ENCODE measurements at places on chromosomes 2 and 18.

DNA sequence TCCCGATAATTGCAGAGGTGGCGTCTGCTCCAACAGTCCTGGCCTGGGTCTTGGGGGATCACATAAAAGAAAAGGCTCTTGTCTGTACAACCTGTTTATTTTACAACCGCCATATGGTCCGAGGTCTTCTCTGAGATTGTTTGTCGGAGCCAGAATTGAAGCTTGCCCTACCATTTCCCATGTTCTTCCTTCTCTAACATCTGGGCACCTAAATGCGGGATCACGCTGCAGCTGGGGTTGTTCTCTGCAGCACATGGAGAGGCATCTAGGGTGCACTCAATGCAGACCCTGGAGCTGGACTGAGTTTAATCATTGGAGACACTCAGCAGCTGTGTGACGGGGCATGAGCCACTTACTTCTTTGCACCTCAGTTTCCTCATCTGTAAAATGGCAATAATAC is 107.7 kb downstream of the ACKR3 start:
- peak; percentile 16 for DNase-seq

GRCh38 chr2:134232868-134233727 is 20.8 kb upstream of the MGAT5 start:
- no peak for DNase-seq

- no peak for DNase-seq
These were observed 92.9 kb downstream of the DTNA start for GRCh38 chr18:34802959-34803358.

GRCh38 chr2:74740741-74741431 is 86.8 kb downstream of the SEMA4F start:
- DNase-seq = no peak

DNA sequence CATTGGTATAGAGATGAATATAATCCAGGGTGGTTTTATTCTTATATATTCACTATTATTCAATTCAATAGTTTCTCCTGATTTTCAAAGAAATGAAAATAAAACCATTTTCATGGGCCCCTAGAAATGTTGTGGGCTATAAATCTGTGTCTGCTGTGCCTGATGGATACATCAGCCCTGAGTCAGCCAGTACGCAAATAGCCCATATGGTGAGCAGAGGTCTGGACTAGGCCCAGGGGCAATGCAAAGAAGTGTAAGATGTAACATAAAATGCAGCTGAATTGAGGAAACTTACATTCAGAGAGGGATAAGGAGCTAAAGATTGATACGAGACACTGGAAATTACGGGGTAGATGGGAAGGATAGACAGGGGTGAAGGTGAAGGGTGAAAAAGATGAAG is 122.5 kb downstream of the MAIP1 start:
- DNase-seq = no peak

DNA sequence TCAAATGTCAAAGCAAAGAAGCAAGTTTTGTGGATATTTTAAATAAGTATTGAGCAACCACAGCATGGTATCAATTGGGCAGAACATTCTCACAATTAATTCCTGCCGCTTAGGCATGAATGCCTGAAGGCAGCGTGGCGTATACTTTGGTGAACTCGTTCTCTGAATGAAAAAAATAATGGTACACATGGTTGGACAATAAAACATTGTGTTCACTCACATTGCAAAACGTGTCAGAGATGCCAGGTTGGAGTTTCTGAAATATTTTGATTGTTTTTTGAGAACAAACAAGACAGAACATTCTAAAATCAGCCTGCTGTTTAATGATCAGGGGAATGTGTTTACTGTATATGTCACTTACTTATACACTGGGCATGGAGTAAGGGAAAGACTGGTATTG is 254.2 kb downstream of the CDH2 start:
- no peak for DNase-seq

GRCh38 chr2:95001051-95001562 is 24.4 kb upstream of the MAL start:
- no peak for DNase-seq

- no peak for DNase-seq
These were observed 1.5 kb downstream of the TEX261 start for GRCh38 chr2:70992945-70993853.

GRCh38 chr2:231378026-231378722 is 17.3 kb upstream of the B3GNT7 start:
- no peak for DNase-seq

GRCh38 chr2:84417453-84418145 is 41.5 kb downstream of the SUCLG1 start:
- DNase-seq = no peak

GRCh38 chr18:40437517-40437916 is 1517.5 kb upstream of the PIK3C3 start:
- no peak for DNase-seq

GRCh38 chr2:50613161-50613560 is 418.8 kb downstream of the NRXN1 start:
- DNase-seq = no peak

- DNase-seq = no peak
These were observed 68.4 kb upstream of the CTDP1 start for GRCh38 chr18:79611040-79611681.

GRCh38 chr18:8603663-8604520 is 5.3 kb upstream of the RAB12 start:
- no peak for DNase-seq

DNA sequence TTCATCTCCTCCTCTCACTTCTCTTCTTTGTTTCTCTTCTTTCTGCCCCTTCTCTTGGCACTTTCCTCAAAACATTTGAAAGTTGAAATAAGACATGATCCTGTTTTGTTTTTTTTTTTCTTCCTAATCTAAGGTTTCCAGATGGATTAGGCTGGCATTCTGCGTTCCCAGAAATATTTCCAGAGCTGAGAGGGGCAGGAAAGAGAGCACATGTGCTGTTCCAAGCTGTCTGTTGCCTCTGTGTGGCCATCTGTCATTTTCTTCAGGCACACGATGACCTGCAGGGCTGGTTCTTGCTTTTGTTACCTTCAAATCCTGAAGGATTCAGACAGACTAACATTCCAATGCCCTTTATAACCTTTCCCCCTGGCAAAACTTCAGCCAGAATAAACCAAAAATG is 142.9 kb downstream of the RNF144A start:
- peak; percentile 41 for DNase-seq

- DNase-seq = no peak
These were observed 16.7 kb upstream of the RAPH1 start for GRCh38 chr2:203551778-203552177.

DNA sequence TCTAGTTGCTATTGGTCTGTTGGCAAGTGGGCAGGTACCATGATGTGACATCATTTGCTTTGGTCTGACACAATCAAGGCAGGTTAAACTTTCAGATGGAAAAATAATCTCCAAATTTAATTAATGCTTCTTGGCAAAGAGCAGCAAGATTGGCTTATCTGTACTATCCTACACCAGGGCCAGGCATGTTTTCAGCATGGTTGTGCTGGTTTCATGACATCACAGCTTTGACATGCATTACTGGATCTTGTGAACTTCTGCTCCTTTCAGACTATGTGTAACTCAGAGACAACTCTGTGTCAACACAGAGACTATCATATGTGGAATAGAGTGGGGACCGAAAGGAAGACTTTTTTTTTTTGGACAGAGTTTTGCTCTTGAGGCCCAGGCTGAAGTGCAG is 520.5 kb downstream of the TDRD15 start:
- no peak for DNase-seq

GRCh38 chr2:134401081-134401497 is 147.2 kb downstream of the MGAT5 start:
- DNase-seq = no peak

- peak; percentile 10 for DNase-seq
These were observed 3.7 kb downstream of the FBXO48 start for GRCh38 chr2:68463287-68463877.

- DNase-seq = no peak
These were observed 70.6 kb upstream of the CAVIN2 start for GRCh38 chr2:191917430-191917881.

DNA sequence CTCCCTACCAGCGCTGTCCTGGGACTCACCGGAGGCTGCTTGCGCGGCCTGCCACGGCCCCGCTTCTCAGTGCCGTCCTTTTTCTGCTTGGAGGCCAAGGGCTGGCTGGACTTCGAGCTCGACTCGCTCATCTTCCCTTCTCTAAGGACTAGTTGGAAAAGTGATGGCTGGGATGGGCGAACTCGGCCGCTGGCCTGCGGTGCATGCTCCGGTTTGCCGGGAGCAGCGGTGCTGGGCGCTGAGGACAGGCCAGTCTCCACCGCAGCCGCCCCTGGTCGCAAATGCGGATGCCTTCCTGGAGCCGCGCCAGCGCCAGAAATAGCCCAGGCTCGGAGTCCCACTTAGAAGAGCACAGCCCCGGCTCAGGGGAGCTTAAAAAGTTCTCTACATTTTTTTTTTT is 3.1 kb downstream of the C2orf81 start:
- DNase-seq = no peak

- no peak for DNase-seq
These were observed 284.2 kb upstream of the HDAC4 start for GRCh38 chr2:239684996-239685395.

DNA sequence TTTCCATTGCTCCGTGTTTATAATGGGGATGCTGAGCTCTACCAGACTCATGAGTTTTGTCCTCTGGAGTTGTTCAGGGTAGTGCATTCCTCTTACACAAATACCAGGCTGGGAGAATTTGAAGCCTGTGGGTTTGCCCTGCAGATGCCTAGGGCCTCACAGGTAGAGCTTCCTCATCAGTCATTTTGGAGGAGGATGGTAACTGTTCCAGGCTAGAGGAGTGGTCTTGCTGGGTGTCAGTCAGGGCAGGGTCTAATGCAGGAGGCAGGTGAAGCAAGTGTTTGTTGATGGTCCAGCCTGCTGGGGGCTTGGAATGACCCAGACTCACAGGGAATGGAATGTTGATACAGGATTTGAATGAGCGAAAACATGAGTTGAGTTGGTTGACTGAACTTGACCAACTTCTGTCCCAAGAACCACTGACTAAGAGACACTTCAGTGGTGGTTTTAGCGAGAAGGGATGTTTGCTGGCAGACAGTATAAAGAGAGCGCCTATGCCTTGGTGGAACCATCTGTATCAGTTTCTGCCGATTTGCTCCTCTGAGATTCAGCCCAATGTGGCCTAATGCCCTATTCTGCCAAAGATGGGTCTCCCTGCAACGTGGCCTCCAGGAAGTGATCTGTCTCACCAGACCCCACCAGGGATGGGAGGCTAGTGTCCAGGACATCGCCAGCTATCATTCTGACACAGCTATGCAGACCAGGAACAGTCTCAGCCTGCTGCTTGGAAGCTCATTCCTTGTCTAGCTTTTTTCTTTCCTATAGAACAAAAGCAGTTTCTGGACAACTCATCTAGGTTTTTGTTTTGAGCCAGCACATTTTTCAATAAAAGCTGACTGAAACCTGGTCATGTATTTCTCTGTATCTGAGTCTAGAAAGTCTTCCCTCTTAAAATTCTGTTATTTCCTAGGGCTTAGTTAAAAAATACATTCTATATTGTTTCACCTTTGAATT is 9.3 kb downstream of the IL1R2 start:
- DNase-seq = no peak

DNA sequence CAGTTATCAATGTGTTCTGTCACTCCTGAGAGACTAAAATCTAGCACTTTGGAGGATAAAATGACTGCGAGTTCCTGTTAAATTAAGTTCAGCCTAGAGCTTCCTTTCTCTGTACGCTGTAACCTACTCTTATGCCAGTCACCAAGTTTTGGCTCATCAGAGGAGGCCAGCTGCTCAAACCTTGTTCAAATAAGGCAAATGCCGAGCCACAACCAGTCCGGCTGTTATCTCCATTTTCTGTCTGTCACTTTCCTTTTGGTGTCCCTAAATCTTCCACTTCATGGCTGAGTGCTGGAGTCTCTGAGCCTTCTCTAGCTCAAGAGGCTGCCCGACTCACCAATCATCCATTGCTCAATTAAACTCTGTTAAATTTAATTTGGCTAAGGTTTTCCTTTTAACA is 33.5 kb upstream of the PXDN start:
- DNase-seq = no peak

DNA sequence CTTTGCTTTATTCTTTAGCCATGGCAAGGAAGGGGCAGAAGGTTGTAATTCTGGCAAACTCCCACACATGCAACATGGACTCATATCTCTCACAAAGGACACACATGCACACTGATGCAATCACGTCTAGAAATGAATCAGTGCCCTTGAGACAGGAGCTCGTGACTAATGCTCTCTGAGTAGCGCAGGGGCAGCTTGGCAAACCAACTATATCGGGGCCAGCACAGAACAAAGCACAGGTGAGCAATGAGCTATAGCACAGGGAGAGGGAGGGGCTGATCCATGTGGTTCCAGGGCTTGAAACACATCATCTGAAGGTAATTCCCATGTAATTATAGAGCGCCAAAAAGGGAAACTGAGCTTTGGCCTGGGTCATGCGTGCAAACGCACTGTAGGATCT is 165.2 kb upstream of the KLF7 start:
- no peak for DNase-seq

- DNase-seq = no peak
These were observed 42.8 kb upstream of the KLF11 start for GRCh38 chr2:10000541-10000940.

DNA sequence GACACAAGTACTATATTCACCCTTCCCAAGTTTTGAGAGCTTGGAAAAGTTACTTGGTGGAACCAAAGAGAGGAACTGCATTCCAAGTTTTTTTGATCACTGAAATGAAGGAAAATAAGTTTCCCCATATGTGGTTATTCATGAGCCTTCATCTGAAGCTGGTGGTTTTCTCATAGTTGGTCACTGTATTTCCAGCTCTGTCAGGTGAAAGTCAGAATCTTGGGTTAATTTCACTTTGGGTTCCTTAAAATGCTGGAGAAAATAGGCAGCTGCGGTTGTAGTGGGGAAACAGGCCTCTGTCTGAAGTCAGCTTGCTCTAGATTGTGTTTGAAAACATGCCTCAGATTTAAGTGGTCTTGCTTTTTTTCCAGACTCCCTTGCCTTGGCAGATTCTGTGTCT is 200.5 kb downstream of the HRH4 start:
- DNase-seq = no peak

GRCh38 chr18:29449424-29449823 is 1272.5 kb upstream of the CDH2 start:
- DNase-seq = no peak

GRCh38 chr2:119422360-119423107 is 9.1 kb upstream of the TMEM37 start:
- DNase-seq = no peak

- DNase-seq = no peak
These were observed 262.4 kb downstream of the SS18 start for GRCh38 chr18:25827961-25828561.

- DNase-seq = no peak
These were observed 9.1 kb downstream of the CAB39 start for GRCh38 chr2:230721712-230722111.

- no peak for DNase-seq
These were observed 626 bp upstream of the VIT start for GRCh38 chr2:36695746-36696415.

- DNase-seq = no peak
These were observed 32.9 kb downstream of the CYP27C1 start for GRCh38 chr2:127187081-127187775.

- peak; percentile 39 for DNase-seq
These were observed 138.1 kb downstream of the B3GNT2 start for GRCh38 chr2:62334009-62334408.

- DNase-seq = no peak
These were observed 4.2 kb upstream of the EN1 start for GRCh38 chr2:118851650-118852049.

- no peak for DNase-seq
These were observed 43.9 kb downstream of the MEIS1 start for GRCh38 chr2:66478731-66479316.

Measured in NCI-H2171 (cell line).